ENCODE measurements at places on chromosomes 7 and 10. TPM values are rescaled to one million over a fixed set of nuclear protein-coding genes. Genes with fewer than 3 reads are reported as not detected.

DNA sequence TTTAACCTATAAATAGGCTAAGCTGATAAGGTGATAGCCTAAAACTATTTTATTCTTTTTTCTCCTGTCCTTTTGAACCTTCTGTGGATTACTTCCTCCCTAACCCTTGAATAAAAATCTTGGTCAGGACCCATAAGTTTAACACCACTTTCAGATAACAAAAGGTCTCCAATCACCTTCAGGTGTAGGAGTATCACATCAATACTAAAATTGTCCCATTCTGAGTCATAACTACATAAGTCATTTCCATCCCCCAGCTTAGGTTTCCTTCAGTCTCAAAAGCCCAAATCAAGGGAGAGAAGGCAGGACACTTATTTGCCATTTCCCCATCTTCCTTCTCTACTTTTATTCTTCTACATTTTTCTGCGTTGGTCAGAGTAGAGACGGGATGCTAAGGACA is 56.9 kb upstream of the WNT16 start:
- DNase-seq = no peak

THSD7A gene
- not detected for total RNA-seq

PAPOLB gene
- not detected for total RNA-seq

GRCh38 chr7:139393621-139394211 is 34.0 kb downstream of the LUC7L2 start:
- no peak for DNase-seq

DNA sequence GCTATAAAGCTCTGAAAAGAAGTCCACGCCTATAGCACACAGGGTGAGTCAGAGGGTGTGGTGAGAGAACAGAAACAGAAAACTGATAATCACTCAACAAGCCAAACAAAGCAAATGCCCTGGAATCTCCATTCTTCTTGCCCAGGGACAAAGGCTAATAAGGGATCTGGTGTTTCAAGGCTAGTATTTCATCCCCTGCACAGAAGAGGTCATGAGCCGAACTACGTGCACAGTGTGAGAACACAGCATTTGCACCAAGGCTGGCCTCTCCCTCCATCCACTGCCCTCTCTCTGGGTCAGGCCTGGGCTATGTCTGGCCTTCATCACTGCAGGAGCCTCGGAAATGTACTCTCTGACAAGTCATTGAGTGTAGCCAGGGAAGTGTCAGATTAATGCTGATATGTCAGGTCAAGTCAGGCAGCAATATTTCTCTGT is 42.7 kb downstream of the PRR15 start:
- DNase-seq = no peak

- no peak for DNase-seq
Observed at GRCh38 chr7:116911801-116912200, 41.5 kb upstream of the ST7 start.

DNA sequence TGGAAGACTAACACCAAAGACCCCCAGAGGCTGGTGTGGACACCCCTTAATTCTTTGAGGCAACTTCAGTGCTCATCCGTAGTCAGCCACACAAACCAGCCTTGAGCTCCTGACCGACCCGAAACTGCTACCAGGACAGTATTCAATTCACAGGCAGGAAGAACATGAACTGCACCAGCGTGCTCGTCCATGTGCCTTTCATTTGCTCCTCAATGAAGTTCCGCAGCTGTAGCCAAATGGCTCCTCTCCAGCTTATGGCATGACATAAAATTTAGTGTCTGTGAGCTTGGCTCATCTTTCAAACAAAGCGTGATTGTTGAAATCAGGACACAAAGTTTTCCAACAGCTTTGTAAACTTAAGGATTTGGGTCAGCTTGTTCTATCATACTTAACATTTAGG is 144.1 kb upstream of the FAM171A1 start:
- peak; percentile 42 for DNase-seq

SPDYE16 gene
- total RNA-seq = not detected

- no peak for DNase-seq
Observed at GRCh38 chr7:11376529-11376928, 402.9 kb downstream of the PHF14 start.

DNA sequence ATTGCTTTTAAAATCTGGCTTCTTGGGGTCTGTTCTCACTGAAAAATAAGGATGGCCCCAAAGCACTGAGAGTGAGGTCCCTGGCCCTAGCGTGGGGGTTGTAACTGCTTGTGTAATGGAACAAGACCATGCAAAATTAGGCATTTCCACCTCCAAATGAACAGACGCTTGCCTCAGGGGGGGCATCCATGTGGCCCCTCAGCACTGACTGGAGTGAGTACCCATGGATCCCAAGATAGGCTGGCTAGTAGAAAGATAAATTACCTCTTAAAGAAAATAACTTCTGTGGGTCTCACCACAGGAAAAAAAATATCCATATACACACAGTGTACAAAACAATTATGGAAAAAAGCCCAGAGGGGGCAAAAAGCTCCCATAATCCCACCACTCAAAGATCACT is 15.2 kb upstream of the CPA1 start:
- no peak for DNase-seq
